Fibroblast of lung (primary cell): ENCODE measurements at places on chromosomes 6 and 20. TPM values are rescaled to one million over a fixed set of nuclear protein-coding genes. Genes with fewer than 3 reads are reported as not detected.
A peak's percentile ranks its signal among the peaks of the same experiment; 100 is the strongest.

SIRPG gene
- total RNA-seq, result not detected in 2 replicates

DNA sequence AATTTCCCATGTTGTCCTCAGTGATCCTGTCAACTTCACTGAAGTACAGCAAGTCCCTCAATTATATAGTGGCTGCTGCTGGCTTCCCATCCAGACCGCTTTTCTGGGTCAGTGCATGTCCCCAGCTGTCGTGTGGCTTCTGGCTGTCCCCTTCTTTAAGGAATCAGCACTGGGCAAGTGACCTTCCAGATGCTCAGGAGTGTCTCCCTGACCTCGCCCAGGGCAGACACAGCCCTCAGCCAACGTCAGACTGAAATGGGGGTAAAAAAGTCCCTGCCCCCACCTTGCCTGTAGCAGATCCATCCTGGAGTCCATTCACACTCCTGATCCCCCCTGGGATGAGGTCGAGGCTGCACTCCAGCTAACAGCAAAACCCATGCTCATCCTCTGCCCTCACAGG is 23.7 kb downstream of the OVOL2 start:
- no peak for DNase-seq

GRCh38 chr6:88168362-88168761 is 2.2 kb upstream of the CNR1 start:
- no peak for DNase-seq

- DNase-seq, result peak; percentile 96
These were observed 207.9 kb downstream of the MYLK4 start for GRCh38 chr6:2542858-2543218.

KIF13A gene
- total RNA-seq, result 65.0 and 114 TPM in 2 replicates

DNA sequence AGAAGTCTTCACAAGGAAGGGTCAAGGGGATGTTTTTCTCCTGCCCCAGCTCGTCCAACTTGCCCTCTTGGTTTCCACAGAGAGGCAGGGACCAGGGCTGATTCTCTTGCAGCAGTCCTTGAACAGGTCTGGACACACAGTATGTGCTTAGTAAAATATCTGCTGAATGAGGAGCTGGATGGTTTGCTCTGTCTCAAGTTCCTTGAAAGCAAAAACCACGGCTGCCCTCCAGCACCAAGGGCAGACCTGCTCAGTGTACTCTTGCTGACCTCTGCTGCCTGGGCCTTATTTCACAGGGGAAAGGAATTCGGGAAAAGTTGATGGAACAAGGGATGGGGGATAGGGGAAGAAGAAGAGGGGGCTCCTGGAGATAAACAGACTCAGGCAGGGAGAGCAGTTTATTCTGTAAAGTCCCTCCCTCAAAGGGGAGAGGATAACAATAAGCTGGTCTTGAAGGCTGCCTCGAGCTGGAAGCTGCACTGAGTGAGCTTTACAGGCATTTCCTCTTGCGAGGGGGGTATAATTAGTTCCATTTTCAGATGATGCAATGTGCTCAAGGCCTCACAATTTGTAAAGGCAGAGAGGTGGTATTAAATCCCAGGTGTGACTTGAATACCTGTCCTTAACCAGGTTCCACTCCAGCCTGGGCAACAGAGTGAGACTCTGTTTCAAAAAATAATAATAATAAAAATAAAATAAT is 10.3 kb downstream of the KCNK5 start:
- DNase-seq, result no peak

DNA sequence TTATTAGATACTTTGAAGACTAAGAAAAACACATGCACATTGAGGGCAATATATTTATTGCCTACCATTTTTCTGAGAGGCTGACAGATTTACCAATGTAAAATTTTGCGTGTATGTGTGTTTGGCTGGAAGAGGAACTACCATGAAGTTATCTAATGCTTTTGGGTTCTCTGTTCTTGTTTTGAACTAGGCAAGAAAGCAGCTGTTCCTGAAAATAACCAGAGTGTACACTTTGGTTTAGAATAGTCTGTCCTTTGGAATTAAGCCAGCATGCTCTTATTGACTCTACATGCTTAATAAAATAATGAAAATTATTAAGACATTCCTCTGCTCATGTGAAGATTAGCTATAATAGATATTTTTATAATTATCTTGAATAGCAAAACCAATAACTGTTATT is 129.2 kb downstream of the MYB start:
- DNase-seq, result no peak

DNA sequence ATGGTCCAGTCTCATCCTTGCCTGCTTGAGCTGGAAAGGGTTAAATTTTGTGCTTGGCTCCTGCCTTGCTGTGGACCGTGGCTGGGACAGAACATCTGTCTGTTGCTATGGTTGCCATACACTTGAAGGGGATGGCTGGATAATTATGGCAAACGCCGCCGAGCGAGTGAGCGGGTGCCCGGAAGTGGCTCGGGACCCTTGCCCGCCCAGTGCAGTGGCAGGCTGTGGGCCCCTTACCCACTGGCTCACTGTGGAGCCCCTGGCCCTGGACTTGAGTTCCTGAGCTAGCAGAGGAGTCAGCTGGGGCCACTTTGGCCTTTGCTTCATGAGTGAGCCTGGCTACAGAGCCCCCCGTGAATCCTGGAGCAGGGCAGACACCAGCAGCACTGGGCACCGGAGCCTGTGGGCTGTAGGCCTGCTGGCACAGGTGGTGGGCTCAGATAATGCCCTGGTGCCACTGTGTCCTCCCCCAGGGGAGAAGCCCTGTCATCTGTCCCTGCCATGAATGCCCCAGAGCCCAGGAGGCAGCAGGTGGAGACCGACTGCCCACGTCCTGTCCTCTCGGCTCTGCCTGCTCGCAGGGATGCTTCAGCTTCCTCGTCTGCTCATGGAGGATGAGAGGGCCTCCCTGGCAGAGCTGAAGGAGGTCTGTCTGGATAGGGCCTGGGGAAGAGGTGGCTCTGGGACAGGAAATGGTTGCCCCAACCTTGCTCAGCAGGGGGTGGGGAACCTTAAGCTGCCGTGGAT is 25.5 kb upstream of the NOL4L start:
- DNase-seq, result no peak

TNF gene
- not detected in 2 replicates for total RNA-seq

DOK5 gene
- total RNA-seq, result 16.9 and 19.2 TPM in 2 replicates

GRCh38 chr6:140845701-140846100 is 1287.0 kb upstream of the GJE1 start:
- DNase-seq, result peak; percentile 42

- DNase-seq, result no peak
These were observed 296.7 kb downstream of the ZFAND3 start for GRCh38 chr6:38116248-38116647.

- DNase-seq, result peak; percentile 73
These were observed 34.3 kb downstream of the CCN2 start for GRCh38 chr6:131916847-131917246.

EEF1A2 gene
- 1.7 and 2.6 TPM in 2 replicates for total RNA-seq

GRCh38 chr20:53205046-53205445 is 232.9 kb downstream of the TSHZ2 start:
- peak; percentile 43 for DNase-seq

DNA sequence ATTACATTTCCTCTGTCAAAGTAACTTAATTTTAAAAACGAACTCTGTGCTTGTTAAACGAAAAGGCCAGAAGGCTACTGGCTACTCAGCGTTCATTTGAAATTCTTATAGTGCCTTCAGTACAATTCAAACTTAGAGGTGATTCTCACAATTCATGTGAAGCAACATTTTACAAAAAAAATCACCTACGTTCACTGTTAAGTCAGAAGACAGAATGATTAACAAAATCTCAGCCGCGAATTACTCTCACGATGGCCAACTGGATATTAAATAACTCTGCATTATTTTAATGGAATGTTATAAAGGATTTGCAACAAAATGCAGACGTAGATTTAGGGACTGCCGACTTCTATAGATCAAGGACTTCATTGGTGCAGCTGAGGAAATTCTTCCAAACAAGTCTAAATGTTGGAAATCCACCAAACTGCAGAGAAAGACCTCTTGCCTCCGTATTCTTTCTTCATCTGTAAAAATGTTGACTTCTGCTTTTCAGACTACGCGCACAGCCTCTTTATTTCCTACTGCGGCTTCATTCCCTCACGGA is 1.6 kb upstream of the QKI start:
- no peak for DNase-seq

- no peak for DNase-seq
These were observed 94.4 kb upstream of the MAP7 start for GRCh38 chr6:136644597-136644952.

- peak; percentile 86 for DNase-seq
These were observed 57.6 kb upstream of the JAG1 start for GRCh38 chr20:10731190-10731965.

GRCh38 chr6:142702501-142703460 is 242.2 kb downstream of the HIVEP2 start:
- no peak for DNase-seq

MAP3K5 gene
- total RNA-seq, result 45.2 and 62.6 TPM in 2 replicates

DNA sequence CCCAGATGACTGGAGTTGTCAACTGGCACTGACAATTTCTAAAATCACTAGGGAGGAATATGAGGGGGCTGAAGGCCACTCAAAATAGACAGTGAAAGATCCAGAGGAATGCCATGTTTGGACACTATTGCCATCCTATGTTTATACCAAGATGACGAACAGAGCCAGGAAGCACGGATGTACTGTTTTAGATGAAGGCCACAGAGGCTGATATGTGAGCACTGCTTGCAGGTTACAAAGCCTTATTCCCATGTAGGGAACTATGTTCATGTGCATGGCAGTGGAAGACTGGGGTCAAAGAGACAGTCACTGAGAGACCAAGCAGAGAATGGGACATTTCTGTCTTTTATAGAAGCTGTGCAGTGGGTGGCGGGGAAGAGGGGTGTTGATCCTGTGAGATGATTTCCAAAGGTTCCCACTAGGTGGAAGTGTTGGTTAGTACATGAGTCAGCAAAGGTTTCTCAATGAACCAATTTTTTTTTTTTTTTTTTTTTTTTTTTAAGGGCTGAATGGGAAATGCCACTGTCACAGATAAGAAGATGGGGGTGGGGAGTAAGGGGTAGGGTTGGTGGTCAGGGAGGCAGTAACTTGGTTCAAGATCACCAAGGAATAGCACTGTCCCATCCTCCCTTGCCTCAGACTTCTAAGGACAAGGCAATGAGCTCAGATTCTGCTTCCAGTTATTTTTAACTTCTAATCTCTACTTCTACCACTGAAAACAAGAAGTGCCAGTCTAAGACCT is 46.7 kb upstream of the MOCS1 start:
- peak; percentile 31 for DNase-seq

DNA sequence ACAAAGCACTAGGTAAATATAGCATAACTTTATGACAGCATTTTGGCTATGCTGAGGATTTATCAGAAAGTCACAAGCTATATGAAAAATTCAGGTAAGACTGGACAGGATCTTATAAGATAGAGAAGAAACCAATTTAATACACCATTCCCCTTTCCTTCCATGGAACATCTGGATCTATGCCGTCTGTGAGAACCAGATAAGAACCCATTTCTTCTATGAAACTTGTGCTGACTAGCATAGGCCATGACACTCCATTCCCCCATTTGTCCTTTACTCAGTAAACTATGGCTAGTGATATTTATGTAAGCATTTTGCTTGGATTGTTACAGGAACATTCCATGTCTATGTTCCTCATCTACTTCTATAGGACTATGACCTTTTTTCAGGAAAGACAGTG is 437.7 kb downstream of the ADGRB3 start:
- no peak for DNase-seq

NFATC2 gene
- total RNA-seq, result under 0.01 and 0.50 TPM in 2 replicates

DNA sequence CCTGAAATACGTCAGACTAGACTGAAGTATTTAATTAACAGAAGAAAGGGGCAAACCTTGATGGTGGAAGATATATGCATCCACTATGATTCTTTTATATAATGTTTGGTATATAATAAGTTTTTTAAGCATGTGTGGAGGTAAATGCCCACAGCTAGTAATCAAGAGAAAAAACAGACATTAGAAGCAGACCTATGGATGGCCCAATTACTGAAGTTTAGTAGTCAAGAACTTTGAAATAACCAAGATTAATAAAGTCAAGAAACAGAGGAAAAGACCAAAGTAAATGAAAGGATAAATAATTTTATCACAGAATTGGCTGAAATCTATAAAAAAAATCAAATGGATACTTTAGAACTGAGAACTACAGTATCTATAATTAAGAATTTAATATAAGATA is 15.3 kb downstream of the TTI1 start:
- DNase-seq, result no peak

COL21A1 gene
- total RNA-seq, result 2.3 and 6.9 TPM in 2 replicates
